ENCODE measurements at places on chromosomes 1 and 21.

DNA sequence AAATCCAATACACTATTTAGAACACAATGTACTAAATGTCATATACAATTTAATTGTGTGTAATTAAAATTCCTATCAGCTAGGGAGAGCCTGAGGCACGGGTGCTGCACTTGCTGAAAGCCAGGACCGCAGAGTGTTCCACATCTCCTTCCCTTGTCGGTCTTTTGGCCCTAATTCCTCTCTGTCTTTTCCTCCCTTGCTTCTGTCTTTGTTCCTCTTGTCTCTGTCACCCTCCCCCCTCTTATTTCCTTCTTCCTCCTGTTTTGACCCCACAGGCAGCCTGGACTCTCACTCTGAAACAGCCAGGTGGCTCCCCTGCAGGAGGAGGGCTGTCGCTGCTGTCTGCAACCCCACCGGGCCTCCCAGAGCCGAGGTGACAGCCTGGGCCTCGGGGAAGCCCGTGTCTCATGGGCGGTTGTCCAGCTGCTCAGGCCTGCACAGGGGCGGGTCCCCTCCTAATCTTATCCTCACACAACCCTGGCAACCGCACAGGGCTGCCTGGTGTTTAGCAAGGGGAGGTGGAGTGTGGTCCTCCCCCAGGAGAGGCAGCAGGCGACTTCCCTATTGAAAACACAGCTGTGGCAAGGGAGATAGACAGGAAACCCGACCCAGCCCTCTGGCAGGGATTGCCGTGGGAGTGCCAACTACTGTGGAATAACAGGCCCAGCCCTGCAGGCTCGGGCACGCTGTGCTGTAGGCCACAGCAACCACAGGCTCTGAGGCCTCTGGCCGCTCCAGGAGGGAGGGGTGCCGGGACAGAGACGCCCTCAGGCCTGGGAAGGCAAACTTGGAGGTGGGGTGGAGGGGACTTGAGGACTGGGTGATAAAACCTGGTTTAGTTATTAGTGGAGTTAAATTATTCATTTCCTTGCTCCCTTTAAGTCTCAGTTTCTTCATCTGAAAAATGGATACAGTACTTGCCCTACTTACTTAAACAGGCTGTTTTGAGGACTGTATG lies 68.8 kb upstream of the WDR26 start:
- DNase-seq, result no peak

DNA sequence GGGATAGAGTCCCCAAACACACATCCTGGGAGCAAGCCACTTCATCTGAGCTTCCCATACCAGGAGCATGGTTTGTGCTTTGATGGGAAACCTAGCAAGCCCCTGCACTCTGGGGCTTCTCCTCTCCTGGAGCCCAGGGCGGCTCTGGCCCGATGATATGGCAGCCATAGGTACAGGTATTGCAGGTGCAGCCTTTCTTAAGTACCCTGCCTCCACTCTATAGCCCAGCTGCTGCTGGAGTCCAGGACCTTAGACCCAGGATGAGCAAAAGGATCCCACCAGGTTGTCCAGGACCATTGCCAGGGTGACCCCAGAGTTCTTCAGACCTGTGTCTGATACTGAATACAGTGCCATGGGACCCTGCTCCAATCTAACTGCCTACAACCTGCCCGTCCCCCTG lies 4.2 kb downstream of the C1orf226 start:
- no peak for DNase-seq

GRCh38 chr1:87231703-87232367 lies 96.8 kb upstream of the LMO4 start:
- no peak for DNase-seq

GRCh38 chr1:92004129-92004528 lies 25.7 kb upstream of the EPHX4 start:
- DNase-seq, result no peak

DNA sequence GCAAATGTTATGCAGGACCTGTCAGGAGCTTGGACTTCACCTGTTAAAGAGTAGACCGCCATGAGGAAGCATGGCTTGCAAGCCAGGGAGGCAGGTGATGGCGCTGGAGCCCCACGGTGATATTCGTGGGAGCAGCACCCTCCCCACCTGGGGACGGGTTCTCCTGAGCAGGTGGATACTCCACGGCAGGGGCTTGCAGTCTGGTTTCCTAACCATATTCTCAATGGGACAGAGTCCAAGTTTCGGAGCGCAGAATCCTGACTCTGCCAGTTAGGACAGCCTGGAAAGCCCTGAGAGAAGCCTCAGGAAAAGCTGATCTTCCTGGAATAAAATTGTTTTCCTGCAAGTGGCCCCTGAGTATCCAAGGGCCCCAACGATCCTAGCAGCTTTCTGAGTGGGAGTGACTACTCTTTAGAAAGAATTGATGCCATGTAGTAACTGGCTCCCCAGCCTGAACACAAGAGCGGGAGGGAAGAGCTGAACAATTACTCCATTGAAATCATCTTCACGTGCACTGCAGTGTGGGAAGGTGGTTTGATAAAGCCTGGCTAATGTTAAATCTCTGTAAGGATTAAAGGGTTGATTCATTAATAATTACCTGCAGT lies 146.3 kb upstream of the RAB4A start:
- no peak for DNase-seq

GRCh38 chr1:153353226-153353947 lies 4.3 kb upstream of the S100A9 start:
- DNase-seq, result no peak

DNA sequence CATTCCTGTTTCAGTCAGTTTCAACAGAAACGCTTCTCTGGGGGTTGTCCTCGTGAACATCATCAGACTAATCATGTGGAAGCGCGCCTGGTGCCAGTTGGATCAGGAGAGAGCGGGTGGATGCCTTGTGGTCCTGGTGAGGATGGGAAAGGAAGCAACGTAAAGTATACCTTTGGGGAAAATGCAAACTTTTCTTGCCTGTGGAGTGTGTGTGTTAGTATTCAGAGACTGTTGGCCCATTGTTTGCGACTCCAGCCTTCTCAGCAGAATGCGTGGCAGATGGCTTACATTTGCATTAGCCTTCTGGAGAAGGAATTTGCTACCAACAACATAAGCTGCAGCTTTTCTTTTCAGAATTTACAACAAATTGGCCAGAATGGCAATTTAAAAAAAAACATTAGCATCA lies 173.9 kb downstream of the RWDD3 start:
- no peak for DNase-seq

DNA sequence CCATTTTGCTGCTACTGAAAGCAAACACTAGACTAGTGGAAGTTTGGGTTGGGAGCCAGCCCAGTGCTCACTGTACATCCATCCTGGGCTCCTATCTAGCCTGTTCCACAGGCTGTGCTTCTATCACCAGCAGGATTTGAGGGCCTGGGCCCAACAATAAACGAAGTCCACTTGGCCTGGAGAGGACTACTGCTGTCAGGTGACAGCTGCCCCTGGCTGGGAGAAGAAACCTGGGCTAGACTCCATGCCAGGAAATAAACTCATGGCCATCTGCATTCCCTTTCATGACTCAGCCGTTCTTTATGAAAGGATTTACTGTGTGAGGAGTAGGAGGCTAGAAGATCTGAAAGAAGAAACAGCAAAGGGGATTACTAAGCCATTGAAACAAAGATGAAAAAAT lies 35.5 kb downstream of the COLGALT2 start:
- DNase-seq, result no peak

DNA sequence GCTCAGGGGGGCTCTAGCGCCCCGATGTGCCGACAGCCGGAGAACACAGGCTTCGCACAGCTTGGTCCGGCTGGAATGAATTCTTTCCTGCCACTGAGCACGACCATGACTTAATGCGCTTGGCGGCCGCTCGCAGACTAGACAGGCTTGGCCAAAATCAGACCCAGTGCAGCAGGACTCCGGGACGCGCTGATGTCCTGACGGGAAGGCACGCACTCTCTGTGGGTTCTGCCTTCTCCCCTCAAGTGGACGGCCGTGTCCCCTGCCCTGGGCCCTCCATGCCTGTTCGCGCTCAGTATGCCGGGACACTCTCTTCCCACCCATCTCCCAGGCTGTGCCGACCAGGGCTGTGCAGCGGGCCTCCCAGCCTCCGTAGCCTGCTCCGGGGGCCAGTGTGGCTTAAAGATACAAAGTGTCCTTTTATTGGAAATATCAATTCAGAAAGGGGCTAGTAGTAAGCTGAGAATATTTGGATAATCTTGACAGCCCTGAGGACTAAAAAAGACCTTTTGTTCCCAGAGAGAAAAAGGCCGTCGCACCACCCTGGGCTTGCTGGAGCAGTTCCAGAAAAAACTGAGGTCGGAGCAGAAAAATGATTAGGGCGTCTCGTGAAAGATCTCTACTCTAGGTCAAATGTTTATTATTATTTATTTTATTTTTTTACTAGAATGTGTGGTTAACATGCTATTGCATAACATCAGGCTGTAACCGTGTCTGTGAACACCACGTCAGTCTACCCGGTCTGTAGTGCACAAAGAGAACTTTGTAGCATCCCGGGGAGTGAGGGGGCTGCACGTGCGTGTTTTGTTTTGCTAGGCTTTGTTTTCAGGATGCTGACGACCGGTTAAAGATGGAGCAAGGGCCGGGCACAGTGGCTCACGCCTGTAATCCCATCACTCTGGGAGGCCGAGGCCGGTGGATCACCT lies 88.1 kb upstream of the ARHGEF16 start:
- no peak for DNase-seq

DNA sequence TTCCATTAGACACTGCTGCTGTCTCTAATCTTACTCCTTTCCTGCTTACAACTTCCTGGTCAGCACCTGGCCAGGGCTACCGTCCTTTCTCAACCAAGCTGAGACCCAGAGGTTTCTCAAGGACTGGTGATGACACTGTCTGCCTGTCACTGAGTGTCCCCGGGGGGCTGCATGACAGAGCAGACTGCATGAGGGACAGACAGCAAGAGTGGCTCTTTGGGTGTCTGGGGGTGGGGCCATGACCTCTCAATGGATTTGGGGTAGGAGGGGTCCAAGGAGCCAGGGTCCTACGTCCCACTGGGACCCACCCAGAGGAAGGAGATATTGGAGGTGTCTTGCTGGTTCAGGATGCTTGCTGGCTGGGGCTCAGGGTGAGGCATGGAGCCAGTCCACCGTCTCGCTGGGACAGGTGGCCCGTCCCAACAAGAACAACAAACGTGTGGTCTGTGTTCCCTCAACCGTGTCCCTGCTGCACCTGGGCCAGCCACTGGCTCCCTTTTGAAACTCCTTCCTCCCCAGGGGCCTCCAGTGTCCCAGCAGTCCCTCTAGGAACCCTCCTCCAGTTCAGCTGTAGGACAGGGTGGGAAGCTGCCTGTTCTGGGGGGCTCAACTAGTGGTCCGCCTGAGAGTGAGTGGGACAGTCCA lies 344.6 kb upstream of the AJAP1 start:
- DNase-seq, result peak; percentile 30

DNA sequence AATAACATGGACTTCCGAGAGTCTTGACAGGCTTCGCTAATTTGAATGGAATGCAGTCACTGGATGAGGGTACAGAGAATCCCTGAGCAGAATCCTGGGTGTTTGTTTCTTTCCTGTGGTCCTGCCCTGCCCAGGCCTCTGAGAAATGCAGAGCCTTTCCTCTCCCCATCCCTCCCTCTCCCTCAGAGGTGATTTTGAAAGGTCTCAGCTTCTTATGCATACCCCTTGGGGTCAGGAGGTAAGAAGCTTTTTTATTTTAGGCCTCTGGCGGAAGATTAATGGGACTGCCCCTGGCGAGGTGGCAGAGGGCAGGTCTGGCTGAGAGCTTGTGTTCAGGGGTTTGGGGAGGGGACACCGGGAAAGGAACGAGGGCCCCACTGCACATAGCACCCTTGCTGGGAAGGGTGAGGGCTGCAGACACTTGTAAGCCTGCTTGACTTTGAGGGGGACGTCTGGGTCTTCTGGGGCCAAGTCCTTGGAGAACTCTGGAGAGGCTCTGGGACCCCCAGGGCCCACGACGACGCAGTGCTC lies 116.5 kb upstream of the SLC45A1 start:
- DNase-seq, result no peak

- DNase-seq, result no peak
Measured at GRCh38 chr1:41660570-41661427, 176.3 kb upstream of the EDN2 start.

- DNase-seq, result no peak
Measured at GRCh38 chr1:17865912-17866739, 111.0 kb downstream of the ACTL8 start.

DNA sequence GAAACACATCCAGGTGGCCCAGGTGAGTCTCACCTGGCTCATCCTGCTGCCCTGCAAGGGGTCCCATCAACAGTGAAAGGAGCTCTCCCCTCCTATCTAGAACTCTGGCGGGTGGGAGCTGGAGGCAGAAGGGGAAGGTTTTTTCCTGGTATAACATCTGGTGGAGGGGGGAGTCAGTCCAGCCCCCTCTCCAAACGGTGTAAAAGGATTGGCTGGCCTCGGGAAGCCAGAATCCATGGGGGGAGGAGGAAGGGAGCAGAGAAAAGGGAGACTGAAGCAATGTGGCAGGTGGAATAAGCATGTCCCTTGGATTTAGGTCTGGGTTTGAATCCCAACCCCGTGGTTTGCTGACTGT lies 1.2 kb upstream of the CAMK2N1 start:
- DNase-seq, result no peak

DNA sequence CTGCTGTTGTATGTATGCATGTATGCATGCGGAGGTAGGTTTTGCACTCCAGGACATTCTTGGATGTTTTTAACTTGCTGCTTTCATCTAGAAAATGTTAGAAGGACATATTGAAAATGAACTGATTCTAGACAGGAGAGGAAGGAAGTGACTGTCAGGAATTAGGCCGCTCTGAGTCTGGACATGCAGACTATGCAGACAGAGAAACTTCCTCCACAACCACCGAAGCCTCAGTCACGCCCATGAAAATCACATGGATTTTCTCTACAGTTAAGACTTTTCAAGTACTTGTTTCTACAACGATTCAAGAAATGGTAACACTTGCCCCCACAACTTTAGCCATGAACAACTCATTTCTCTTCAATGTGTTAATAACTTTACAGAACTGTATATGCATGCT lies 211.1 kb downstream of the SMYD3 start:
- no peak for DNase-seq

DNA sequence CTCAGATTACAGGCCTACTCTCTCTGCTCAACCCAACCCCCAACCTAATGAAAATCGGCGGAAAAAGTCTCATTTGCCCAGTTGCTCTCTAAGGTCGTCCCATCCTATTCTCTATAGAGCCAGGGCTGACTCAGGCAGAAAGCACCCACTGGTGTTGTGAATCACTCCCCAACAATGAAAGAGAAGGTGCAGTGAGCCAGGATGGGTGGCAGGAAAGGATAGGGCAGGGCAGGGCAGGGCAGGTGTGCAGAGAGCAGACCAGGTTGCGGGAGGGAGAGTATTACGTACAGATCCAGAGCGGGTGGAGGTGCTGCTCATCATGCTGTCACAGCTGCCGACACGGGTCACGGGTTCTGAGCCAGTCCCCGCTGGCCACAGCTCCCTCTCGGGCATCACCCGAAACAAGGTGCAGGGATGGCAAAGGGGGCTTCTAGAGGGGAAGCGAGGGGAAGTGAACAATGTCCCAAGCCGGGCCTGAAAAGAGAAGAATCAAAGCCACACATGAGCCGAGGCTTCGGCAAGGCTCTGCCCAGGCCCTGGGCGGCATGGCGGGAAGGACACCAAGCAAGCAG lies 5.3 kb downstream of the C1orf116 start:
- DNase-seq, result no peak

DNA sequence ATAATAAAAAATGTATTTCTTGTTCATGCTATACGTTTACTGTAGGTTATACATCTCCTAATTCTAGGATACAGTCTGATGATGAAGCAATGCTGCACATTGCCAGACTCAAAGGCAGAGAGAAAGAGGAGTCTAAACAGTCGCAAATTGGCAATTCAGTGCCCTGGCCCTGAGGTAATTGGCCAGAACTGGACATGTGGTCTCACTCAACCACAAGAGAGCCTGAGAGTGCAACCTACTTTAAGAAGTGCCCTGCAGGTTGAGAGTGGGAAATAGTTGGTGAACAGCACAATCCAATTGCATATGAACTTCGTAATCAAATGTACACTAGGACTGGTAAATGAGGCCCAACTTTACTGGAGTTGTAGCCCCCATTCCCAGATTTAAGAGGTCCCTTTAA lies 5.0 kb upstream of the SLC35A3 start:
- no peak for DNase-seq

Data from activated effector memory CD4-positive, alpha-beta T cell treated with anti-CD3 and anti-CD28 coated beads, Interleukin-2, amount 50 U/mL, for 16 hours (primary cell).